IMR-90 (cell line): ENCODE measurements at places on chromosomes 7 and 10. TPM values are rescaled to one million over a fixed set of nuclear protein-coding genes. Genes with fewer than 3 reads are reported as not detected.

DNA sequence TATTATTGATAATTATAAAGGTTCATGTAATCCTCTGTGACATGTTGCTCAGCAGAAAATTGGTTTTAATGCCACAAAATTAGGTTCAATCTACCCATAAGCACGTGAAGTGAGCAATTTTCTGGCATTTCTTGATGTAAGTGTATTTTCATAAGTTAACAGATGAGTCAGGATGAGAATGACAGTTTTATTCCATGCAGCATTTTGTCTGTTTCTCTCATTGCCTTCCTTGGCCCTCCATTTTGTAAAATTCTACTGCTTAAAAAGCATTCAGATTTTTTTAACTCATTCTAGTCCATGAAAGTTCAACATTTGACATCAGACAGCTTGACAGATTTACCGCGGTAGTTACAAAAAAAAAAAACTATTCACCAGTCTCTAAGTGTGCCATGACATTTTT, 4.0 kb upstream of the GFRA1 start:
- no peak for DNase-seq

- peak; percentile 80 for DNase-seq
These were observed 29.2 kb downstream of the TFAM start for GRCh38 chr10:58414270-58415041.

DNA sequence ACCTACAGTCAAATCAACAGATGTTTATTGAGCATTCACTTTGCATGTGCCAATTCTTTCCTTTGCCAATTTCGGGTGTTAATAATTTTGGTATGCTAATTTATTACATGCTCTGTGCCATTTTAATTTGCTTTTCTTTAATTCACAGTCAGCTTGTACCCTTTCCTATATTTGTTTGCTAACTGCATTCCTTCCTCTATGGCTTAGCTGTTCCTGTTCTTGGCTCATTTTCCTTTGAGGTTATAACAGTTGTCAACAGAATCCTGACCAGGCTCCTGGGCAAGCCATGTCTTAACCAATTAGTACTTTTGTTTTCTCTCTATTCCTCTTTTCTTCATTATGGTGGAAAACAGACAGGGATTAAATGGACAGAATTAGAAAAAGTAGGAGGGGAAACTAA, 73.6 kb upstream of the RPA3 start:
- DNase-seq = no peak

The NUB1 gene
- polyA plus RNA-seq = 27.2 and 29.7 TPM in 2 replicates
